ENCODE measurements at places on chromosomes 7 and 10. TPM values are rescaled to one million over a fixed set of nuclear protein-coding genes. Genes with fewer than 3 reads are reported as not detected.

GRCh38 chr7:1946773-1947450 is 276.8 kb downstream of the ELFN1 start:
- no peak for DNase-seq

Gene PDE6C
- total RNA-seq = not detected

- DNase-seq = no peak
These were observed 159.6 kb downstream of the NRP1 start for GRCh38 chr10:33174674-33175434.

DNA sequence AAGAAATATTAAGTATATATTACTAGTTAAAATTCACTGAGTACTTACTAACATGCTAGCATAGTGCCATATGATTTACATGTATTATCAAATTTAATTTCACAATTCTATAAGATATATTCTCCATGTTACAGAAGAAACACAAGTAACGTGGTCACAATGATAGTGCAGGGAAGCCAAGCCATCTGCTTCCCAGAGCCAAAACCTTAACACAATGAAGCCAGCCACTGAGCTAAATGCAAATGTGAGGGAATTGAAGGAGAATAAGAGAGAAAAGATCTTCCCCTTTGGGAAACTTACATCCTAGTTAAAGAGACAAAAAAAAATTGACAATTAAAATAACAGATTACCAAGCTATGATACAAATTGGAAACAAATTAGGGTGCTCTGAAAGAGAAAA is 63.6 kb downstream of the ELAPOR2 start:
- no peak for DNase-seq

DNA sequence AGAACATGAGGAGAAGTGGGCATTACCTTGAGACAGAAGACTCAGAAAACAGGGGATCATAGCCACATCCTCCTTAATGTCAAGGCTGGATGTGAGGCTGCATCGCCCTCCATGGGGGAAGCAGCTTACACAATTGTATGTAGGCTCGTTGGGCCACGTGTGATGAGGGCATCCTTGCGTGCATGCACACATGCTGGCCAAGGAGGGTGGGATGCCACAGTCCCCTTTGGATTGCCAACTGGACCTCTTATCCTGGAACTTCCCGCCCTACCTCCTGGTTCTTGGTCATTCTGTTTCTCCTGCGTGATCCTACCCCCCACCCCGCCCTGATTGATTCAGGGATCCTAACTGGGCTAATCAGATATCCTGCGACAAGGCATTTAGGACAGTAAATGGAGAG is 102.0 kb downstream of the PRKAG2 start:
- no peak for DNase-seq

Gene CPA4
- total RNA-seq = not detected

DNA sequence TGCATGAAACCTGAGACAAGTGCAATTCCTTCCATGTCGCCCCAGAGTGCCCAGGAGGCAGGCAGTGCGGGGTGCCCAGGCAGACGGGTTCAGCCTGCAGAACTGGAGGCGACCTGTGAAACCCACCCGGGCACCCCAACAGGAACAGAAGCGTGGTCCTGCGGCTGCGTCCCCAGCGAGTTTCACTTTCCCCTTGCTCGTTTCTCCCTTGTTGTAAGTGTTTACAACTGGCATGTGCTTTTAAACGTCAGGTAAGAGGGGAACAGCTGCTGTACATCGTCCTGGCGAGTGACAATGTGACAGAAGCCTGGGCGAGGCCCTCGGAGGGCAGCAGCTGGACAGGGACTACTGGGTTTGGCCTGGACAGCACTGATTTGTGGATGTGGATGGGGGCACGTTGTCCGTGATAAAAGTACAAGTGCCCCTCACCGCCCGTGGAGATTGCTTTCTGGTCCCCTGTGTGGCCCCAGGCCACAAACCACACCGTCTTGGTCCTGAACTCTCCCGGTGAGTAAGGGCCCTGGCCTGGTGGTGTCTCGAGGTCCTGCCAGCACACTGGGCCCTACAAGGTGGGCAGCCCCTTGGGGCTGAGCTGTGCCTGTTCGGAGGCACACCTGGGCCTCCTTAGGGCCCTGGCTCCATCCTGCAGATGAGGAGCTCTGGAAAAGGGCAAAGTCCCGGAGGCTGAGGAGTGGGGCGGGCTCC is 4.0 kb downstream of the VENTX start:
- no peak for DNase-seq

DNA sequence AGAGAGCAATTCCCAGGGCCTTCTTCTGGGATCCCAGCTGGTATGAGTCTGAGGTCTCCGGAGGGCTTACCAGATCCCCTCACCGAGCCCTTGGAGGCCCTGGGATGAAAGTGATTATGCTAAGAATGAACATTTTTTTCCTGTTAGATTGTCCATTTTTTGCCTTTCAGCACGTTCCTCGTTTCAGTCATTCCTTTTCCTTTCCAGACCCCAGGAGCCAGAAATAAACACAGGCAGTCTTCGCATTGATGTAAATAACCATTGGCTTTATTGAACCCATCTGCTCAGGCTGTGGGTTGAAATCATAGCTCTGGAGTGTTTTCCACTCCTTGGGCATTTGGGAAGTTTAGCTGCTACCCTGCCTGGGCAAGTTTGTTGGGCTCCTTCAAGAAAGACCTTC is 320.9 kb upstream of the AUTS2 start:
- DNase-seq = no peak

Gene CADPS2
- 27.3 TPM for total RNA-seq

Gene VGF
- total RNA-seq = 0.23 TPM

DNA sequence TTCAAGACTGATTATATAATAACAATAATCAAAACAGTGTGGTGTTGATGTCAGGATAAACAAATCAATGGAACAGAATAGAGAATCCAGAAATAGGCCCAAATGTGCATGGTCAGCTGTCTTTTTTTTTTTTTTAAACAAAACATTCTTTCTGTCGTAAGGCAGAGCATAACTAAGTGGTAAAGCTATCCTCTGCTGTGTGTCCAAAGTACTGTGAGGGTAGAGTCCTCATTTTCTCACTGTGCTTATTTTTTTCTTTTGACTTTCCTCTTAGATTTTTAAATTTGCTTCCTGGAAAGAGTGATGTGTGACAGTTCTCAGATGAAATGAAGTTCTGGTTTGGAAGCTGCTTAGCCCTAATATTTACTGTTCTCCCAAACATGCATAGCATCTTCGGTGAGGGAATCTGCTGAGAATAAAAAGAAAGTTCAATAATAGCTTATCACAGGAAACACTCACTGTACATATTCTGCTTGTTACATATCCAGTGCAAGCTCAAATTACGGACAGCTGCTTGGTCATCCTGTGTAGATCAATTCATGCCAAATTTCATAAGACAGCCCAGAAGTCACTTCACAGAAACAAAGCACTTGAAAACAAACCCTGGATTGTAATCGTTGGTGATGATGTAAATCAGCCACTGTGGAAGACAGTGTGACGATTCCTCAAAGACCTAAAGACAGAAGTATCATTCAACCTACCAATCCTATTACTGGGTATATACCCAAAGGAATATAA is 423.9 kb downstream of the NEBL start:
- DNase-seq = no peak

GRCh38 chr10:69317175-69317604 is 38.9 kb downstream of the HK1 start:
- no peak for DNase-seq

DNA sequence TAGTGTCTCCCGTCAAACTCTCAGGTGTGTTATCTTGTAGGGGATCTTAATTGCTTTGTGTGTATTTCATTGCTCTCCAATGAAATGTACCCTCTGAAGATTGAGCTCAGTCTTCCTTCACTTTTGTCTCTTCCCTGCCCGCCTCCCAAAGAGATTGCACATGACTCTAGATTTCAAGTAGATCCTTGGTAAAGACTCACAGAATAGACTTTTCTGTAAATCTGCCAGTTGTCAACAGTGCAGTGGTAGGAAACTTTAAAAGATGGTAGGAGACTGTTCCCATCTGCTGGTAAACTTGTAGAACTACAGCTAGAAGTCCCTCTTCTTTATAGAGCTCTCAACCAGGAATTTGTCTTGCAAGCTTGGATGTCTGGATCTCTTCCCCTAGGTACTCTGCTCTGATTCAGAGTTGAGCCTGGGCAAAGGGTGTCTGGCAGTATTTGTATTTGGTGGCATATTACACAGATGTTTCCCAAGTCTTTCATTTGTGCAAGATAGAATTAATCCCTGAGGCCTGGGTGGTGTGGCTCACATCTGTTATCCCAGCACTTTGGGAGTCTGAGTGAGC is 9.6 kb downstream of the CCL26 start:
- DNase-seq = no peak

Gene VWC2
- 0.06 TPM for total RNA-seq

DNA sequence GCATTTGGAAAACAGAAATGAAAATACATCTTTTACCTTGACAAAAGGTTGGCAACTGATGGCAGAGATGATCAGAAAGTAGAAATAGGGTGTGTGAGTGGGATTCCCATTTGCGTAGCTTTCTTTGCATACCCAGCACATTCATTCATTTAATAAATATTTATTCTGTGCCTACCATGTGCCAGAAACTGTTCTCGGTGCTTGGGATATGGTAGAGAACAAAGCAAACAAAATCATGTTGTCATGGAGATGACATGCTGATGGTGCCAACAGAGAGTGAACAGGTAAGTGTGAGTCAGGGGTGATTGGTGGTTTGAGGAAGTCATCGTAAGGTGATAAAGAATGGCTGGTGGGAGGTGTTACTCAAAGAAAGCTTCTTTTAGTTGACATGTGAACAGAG is 45.4 kb downstream of the CACNB2 start:
- no peak for DNase-seq

DNA sequence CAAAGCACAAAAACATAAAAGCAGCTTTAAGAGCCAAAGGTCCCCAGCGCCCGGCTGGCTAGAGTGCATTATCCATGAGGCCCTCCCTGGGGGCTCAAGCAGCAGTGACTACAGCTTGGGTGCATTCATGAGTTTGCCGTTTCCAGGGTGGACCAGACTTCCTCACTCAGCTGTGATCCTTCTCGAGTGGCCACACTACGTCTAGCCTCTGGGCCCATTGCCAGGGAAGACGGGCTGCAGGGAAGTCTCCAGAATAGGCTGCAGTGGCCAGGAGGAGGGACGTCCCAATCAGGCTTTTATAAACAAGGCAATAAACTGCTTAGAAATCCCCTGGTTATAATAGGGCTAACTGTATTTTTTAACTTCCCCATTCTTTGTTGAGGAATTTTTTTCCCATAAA is 89.4 kb upstream of the C1QL3 start:
- no peak for DNase-seq

Gene DPYSL4
- 1.4 TPM for total RNA-seq

- DNase-seq = no peak
These were observed 72.0 kb downstream of the DGKI start for GRCh38 chr7:137774793-137775201.

DNA sequence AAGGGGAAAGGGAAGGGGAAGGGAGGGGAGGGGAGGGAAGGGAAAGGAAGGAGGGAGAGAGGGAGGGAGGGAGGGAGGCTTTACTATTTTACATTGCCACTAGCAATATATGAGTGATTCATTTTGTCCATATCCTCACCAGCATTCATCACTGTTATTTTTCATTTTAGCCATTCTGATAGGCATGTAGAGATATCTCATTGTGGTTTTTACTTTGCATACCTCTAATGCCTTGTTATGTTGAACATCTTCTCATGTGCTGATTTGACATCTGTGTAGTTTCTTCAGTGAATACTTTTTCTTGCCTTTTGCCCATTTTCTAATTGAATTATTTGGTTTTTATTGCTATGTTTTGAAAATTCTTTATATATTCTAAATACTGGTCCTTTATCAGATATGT is 52.7 kb downstream of the GCC1 start:
- no peak for DNase-seq

DNA sequence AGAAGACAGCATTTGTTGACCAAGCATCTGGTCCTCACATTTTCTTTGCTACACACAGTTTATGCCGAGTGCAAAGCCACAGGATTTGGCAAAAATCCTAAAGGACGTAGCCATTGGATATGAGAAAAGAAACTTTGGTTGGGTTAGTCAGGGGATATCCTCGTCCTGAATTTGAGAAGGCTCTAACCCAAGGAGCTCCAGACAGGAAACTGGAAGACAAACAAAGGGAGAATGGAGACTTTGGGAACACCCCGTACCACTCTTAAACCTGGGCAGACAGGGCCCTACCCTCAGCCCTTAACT is 146.6 kb upstream of the FRMD4A start:
- DNase-seq = no peak
